Ovary (tissue), 10 donors: ENCODE measurements at places on chromosomes 5 and 9. TPM values are rescaled to one million over a fixed set of nuclear protein-coding genes. Genes with fewer than 3 reads are reported as not detected.

The PTGR1 gene
- 45.3 TPM for total RNA-seq

The SUB1 gene
- 141 TPM for total RNA-seq

The FLT4 gene
- total RNA-seq, result 6.5 TPM

- DNase-seq, result no peak
These were observed 80.1 kb upstream of the TNFAIP8 start for GRCh38 chr5:119275601-119276173.

GRCh38 chr5:56481428-56482357 is 248.6 kb upstream of the ANKRD55 start:
- peak; percentile 58 for DNase-seq

DNA sequence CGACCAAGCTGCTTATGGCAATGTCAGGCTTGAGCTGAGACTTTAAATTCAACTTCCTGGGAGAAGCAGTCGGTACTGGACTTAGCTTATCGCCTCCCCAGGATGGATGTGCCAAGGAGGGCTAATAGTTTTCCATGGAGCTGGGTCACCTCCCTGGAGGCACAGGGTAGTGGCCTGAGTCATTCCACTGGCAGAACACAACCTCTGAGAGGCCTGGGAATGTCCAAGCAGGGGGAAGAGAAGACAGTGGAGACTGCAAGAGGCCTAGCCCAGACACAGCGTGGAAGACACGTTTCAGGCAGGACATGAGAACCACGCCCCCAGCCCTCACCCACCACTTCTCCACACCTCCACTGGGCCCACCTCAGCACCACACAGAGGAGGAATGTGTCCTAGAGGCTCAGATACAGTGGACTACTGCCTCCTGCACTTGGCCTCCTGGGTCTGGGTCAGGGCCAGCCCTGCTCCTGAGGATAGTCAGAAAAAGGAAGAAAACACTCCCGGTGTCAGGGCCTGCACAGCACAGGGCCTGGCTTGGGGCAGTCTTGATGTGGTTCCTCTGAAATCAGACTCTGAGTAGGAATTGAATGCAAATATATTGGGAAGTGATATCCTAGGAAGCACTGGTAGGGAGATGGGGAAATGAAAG is 171.8 kb downstream of the FSTL4 start:
- DNase-seq, result no peak

The CARTPT gene
- total RNA-seq, result not detected

The SPDL1 gene
- 4.1 TPM for total RNA-seq

The GAPT gene
- total RNA-seq, result not detected

GRCh38 chr9:99162759-99163364 is 57.9 kb downstream of the TGFBR1 start:
- no peak for DNase-seq

DNA sequence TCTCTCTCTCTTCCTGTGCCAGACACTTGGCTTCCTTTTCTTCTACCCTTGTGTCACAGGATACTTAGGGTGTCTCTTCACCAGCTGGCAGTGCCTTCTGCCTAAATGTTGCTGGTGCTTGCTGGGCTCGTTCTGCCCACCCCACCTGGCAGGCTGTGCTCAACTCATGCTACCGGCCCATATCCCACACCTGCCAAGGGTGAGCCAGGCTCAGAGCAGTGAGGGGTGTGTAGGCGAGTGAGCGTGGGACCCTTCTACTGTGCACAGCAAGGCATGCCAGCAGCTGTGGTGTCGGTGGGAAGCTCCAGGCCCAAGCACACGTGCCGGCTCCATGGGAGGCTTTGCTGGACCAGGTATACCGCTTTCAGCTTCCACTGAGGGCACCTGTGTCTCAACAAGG is 1626.7 kb upstream of the ACO1 start:
- no peak for DNase-seq

The LHX6 gene
- total RNA-seq, result 6.9 TPM

The PCDHA4 gene
- 0.80 TPM for total RNA-seq

- no peak for DNase-seq
These were observed 12.3 kb downstream of the FNBP1 start for GRCh38 chr9:130030651-130031127.
